ENCODE measurements at places on chromosomes 11 and 22.
A peak's percentile ranks its signal among the peaks of the same experiment; 100 is the strongest.

DNA sequence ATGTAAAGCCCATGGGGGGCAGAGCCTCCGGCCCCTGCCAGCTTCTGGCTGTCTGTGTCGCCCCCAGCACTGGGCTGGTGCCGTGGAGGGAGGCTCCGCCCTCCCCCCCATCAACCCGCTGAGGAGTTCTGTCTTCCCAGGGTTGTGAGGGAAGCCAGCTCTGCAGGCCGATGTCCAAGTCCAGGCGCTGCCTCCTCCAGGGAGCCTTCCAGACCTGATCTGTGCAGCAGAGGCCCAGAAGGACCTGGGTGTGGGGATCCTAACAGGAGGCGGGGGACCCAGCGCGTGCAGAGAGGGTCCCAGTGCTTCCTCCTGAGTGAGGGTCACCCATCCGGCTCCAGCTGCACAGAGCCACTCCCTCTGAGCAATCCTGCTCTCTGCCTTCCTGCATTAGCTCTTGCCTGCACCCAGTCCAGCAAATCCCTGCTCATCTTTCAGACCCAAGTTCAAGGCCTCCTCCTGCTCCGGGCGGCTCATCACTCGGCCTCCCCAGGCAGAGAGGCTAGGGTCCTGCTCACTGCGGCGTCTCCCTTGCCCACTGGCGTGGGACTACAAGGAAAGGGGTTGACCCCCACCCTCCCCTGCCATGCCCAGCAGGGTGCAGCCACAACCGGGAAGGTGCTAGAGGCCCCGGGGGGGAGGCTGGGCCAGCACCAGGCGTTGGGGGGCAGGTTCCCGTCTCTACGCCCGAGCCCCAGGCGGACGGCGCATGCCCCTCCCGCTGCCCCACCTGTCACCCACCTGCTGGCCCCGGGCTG is 16.4 kb downstream of the PRR33 start:
- no peaks in the 10 kb centered on the region for H3K36me3 ChIP-seq
- no peak for DNase-seq
- H3K27ac ChIP-seq, result peak overlapping the region; percentile 26
- no peak overlapping the region for H3K4me3 ChIP-seq

DNA sequence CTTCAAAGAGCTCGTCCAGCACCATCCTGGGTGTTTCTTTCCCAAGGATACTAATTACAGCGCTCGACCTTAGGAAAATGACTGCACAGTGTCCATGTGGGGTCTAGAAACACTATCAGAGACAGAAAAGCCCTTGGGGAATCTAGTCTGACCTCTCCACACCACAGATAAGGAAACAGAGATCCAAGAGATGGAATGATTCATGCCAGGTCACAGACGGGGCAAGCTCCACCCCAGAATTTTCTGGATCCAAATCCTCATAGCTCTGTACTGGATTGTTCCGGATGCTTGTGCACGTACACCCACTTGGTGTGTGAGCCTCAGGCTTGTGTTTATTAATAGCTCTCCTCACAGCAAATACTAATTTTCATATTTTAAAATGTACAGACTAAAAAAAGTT is 11.3 kb downstream of the ABTB2 start:
- no peak overlapping the region for H3K4me3 ChIP-seq
- H3K4me1 ChIP-seq, result peaks cover 8% of the 10 kb centered on the region
- DNase-seq, result no peak
- H3K36me3 ChIP-seq, result no peaks in the 10 kb centered on the region

DNA sequence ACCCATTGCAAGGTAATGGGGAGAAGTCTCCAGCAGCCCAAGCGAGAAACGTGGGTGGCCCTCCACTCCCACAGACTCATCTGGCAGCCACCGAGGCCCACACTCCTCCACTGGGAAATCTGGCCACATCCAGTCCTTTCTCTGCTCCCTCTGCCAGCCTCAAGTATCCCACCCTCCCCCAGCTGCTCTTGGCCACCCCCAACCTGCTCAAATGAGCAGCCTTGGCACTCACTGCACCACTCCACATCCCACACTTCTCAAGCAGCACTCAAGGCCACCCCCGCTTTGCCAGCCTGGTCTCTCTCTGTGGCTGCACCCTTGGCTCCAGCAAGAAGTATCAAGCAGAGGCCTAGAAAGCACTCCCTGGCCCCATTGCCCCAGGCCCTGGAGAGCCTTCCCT is 28.2 kb downstream of the SLC22A12 start:
- H3K4me1 ChIP-seq, result no peaks in the 10 kb centered on the region
- peak overlapping the region; percentile 33 for H3K27ac ChIP-seq
- no peaks in the 10 kb centered on the region for H3K27me3 ChIP-seq
- no peak overlapping the region for H3K4me3 ChIP-seq
- no peaks in the 10 kb centered on the region for H3K36me3 ChIP-seq

- H3K4me1 ChIP-seq, result no peaks in the 10 kb centered on the region
- DNase-seq, result no peak
- no peak overlapping the region for H3K27ac ChIP-seq
- no peaks in the 10 kb centered on the region for H3K36me3 ChIP-seq
- peak overlapping the region; percentile 62 for H3K4me3 ChIP-seq
Measured at GRCh38 chr11:33016654-33017053, 976 bp downstream of the DEPDC7 start.

GRCh38 chr22:35593891-35594470 is 23.1 kb downstream of the MB start:
- no peak overlapping the region for H3K4me3 ChIP-seq
- no peaks in the 10 kb centered on the region for H3K36me3 ChIP-seq
- no peak overlapping the region for H3K27ac ChIP-seq
- no peaks in the 10 kb centered on the region for H3K27me3 ChIP-seq

DNA sequence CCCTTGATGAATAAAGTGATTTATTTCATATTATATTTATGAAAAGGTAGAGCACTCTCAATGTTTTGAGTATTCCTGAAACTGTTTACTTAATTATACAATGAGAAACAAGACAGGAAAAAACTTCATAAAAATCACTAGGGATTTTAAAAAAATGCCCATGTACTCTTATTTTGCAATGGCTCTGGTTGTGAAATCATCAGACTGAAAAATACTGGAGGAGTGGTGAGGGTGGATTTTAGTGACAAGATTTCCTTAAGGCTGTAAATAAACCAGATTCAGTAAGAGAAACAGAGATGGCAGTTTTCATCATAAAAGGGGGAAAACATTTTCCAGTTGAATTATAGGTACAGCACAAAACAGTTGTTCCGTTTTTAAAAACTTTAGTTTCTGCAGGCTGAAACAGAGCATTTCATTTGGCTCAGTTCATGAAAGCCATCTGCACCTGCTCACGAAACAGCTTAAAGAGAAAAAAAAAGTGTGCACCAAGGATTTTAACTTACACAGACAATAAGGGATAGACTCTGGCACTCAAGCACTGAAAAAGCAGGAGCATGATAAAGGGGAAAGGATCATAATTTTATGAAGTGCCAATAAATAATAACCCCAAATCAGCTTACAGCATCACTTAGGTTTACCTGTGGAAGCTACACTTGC is 100.7 kb downstream of the MAML2 start:
- H3K27ac ChIP-seq, result peak overlapping the region; percentile 95
- H3K27me3 ChIP-seq, result no peaks in the 10 kb centered on the region
- DNase-seq, result no peak

- no peaks in the 10 kb centered on the region for H3K36me3 ChIP-seq
- peak overlapping the region; percentile 99 for H3K27ac ChIP-seq
- no peaks in the 10 kb centered on the region for H3K27me3 ChIP-seq
Measured at GRCh38 chr11:65554057-65554818, 3.9 kb downstream of the LTBP3 start.

GRCh38 chr22:44352378-44353035 is 39.8 kb upstream of the SHISAL1 start:
- H3K4me3 ChIP-seq, result no peak overlapping the region
- H3K27me3 ChIP-seq, result peaks cover 43% of the 10 kb centered on the region
- no peaks in the 10 kb centered on the region for H3K36me3 ChIP-seq
- H3K27ac ChIP-seq, result no peak overlapping the region

Data from breast epithelium (tissue), 4 donors.